NCI-H1694 treated with DMSO at 0.1 percent for 48 hours (cell line): ENCODE measurements at places on chromosomes 5 and 9.

DNA sequence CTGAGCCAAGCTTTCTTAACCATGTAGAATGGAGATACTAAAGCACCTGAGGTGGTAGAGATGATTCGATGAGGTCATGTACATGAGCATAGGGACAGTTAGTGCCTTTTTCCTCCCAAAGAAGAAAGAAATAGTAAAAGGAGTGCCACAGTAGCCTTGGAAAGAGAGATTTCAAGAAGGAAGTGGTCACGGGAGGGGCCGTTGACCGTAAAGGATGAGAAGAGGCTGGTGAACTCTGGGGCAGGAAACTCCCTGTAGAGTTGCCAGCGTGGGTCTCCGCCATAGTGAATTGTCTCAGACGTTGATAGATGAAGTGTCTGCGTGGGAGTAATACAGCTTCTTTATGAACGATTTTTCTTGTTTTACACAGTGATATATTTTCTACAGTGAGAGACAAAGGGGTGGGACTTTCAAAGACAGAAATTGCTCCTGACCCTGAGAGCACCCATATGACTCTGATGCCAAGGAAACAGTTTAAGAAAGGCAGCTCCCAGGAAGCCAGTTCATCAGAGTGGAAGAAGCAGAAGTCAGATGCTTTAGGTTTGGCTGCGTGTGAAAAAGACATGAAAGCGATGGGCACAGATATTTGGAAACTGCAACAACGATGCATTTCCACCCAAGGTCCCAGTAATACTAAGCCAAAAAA, 41.3 kb downstream of the UGCG start:
- no peak for DNase-seq

DNA sequence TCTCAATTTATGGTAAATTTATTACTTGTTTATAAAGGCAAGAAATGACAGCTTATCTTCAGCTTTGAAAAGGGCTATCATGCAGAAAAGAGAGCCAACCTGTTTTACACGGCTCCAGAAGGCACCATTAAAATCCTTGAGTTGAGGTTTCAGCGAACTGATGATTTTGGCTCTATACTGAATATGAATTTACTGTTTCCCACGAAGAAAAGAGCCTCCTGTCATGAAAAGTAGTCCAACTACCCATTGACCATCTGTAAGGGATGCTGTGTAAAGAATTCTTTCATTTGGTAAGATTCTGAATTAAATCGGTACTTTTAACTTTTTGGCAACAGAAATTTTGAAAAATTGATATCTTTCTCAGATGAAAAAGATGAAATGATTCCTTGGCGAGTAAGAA, 657.6 kb upstream of the ZNF608 start:
- no peak for DNase-seq

GRCh38 chr9:121388140-121388905, 18.3 kb upstream of the STOM start:
- DNase-seq, result no peak

DNA sequence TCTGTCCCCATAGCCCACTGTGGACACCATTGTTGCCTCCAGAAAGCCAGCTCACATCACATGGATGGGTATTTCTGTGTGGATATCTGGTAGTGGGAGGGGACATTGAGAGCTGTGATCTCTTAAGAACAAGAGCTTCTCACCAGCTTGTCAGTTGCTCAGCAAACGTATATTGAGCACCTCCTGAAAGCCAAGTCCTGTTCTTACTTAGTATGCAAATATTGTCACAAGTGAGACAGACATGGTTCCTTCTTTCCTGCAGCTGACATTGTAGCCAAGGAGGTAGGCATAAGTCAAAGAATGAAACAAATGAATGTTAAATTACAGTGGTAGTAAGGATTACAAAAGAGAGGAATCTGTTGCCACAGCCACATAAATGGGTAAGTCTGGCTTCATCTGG, 3.8 kb downstream of the TCOF1 start:
- no peak for DNase-seq

- no peak for DNase-seq
Measured at GRCh38 chr5:143372187-143372829, 31.2 kb downstream of the NR3C1 start.

DNA sequence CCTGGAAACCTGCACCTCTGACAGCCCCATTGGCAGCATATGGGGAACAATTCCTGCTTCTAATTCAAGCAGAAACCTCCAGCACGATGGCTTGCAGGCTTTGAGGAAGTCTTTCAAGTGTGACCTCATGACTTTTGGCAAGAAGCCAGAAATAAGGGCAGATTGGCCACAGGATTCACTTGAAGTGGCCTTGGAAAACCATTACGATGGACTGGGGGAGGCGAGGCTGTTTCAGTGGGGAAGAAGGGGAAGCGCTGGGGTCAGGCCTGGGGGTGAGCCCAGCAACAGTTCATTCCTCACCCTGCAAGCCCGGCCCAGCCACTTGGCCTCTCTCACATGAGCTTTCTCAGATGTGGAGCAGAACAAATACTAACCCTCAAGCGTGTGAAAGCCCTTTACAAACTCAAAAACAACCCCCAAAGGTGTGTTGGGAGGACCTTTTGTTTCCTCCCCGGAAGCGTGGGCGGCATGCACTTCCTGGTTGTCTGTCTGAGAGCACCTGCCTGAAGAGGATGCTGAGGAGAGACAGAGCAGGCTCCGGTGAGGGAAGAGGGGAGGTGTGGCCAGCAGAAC, 26.9 kb upstream of the EEIG1 start:
- DNase-seq, result no peak

GRCh38 chr9:127983847-127984289, 3.1 kb upstream of the EEIG1 start:
- no peak for DNase-seq

DNA sequence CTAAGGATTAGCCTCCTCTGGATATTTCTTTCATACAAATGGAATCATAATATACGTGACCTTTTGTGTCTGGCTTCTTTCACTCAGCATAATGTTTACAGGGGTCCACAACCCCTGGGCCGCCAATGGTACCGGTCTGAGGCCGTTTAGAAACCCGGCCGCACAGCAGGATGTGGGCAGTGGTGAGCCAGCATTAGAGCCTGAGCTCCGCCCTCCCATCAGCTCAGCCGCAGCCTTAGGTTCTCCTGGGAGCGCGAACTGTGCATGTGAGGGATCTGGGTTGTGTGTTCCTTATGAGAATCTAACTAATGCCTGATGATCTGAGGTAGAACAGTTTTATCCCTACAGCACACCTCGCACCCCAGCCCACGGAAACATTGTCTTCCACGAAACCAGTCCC, 229.7 kb downstream of the ICE1 start:
- DNase-seq, result no peak

DNA sequence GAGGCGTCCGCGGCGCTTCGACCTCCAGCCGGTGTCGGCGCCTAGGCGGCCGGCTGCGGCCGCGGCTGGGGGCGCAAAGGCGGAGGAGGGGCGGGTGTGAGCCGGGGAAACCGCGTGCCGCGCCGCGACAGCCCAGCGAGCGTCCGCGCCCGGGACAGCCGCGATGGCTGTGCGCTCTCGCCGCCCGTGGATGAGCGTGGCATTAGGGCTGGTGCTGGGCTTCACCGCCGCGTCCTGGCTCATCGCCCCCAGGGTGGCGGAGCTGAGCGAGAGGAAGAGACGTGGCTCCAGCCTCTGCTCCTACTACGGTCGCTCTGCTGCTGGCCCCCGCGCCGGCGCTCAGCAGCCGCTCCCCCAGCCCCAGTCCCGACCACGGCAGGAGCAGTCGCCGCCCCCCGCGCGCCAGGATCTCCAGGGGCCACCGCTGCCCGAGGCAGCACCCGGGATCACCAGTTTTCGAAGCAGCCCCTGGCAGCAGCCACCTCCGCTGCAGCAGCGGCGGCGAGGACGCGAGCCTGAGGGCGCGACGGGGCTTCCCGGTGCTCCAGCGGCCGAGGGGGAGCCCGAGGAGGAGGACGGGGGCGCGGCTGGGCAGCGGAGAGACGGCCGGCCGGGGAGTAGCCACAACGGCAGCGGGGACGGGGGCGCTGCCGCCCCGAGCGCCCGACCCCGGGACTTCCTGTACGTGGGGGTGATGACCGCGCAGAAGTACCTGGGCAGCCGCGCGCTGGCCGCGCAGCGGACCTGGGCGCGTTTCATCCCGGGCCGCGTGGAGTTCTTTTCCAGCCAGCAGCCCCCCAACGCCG, 605 bp downstream of the CHSY3 start:
- no peak for DNase-seq

GRCh38 chr9:35606138-35606504, 1.1 kb downstream of the TESK1 start:
- DNase-seq, result no peak

DNA sequence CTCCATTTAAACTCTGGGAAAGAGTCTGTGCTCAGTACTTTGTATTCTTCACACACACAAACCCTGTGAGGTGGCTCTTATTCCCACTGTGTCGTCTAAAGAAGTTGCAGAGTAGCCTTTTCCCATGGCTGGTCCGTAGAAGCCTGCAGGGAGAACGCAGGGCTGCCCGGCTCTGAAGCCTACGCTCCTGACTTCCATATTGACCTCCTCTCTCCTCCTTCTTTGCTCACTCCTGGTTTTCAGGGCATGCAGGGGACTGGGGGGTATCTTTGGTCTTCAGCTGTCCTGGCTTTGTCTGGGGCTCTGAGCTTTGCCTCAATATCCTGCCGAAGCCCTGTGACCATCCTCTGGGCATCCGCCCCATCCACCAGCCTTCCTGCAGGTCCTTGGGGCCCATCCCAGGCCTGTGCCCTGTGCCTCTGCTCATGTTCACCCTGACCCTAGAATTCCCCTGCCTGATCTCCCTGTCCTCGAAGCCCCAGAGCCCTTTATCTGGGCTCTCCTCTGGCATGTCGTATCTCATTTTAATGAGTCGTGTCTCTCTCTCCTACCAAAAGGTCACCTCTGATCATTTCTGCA, 83.8 kb upstream of the FSTL4 start:
- no peak for DNase-seq

DNA sequence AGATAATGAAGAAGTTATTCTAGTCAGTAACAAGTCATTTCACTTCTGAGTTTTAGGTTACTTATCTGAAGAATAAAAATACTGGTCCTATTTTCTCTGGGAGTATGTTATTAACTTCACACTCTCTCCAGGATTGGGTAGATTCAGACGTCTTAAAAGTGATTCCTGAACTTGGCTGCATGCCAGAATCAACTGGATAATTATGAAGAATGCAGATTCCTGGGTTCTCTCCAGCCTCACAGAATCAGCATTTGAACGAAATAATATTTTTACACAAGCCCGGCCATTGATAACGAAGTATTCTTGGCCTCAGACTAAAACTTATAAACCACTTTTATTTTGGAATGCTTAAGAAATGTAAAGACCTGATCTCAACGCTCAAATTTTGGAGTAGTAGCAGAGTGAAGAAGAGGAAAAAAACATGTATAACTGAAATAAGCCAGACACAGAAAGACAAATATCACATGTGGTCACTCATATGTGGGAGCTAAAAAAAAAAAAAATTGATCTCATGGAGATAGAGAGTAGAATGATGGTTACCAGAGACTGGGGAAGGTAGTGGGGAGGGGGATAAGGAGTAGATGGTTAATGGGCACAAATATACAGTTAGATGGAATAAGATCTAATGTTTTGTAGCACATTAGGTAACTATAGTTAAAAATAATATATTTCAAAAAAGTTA, 507.3 kb downstream of the ISL1 start:
- DNase-seq, result no peak

- no peak for DNase-seq
Measured at GRCh38 chr9:18385696-18386490, 88.1 kb upstream of the ADAMTSL1 start.

GRCh38 chr9:109161471-109161870, 5.6 kb downstream of the FRRS1L start:
- no peak for DNase-seq

- DNase-seq, result peak; percentile 61
Measured at GRCh38 chr5:14240359-14240758, 97.2 kb downstream of the TRIO start.

DNA sequence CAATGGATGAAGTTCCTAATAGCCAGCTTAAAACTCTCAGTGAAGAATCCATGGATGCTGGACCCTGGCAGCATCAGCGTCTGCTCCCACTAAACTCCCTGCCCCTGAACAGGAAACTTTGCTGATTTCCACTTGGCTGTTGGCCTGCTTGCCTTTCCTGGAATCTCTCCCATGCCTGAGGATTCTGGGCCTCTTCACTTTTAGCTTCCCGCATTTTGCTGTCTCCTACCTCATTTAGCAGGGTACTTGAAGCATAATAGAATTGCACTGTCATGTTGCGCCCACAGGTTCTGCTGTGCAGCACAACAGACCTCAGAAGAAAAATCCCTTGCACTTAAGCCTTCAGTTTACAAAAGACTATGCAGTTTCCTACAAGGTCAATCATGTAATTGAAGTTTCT, 127.6 kb downstream of the DROSHA start:
- DNase-seq, result no peak

GRCh38 chr9:124877021-124877782, 15.3 kb downstream of the ARPC5L start:
- DNase-seq, result no peak

GRCh38 chr5:91307048-91307447, 76.1 kb downstream of the ARRDC3 start:
- no peak for DNase-seq

- no peak for DNase-seq
Measured at GRCh38 chr5:155556222-155556621, 542.7 kb downstream of the KIF4B start.

DNA sequence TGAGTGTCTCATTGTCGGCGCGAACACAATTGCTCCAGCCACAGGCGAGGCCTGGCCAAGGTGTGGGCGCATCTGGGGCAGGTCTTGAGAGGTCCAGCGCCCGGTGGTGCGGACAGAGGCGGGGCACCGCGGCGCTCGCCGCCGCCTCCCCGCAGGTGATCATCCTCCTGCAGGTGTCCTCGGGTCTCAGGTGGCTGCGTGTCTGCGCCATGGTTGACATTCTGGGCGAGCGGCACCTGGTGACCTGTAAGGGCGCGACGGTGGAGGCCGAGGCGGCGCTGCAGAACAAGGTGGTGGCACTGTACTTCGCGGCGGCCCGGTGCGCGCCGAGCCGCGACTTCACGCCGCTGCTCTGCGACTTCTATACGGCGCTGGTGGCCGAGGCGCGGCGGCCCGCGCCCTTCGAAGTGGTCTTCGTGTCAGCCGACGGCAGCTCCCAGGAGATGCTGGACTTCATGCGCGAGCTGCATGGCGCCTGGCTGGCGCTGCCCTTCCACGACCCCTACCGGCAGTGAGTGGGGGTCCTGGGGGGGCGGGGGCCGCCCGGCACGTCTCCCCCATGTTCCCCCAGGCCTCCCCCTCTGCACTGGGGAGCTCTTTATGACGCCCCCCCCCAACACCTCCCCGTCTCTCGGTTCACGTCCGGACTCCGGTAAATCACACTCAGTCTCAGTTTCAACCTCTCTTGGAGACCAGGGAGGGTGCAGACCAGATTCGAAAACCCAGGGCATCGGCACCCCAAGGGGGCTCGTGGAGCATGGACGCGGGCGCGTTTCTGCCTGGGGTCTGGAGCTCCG, 446 bp downstream of the NXNL2 start:
- DNase-seq, result no peak
